ENCODE measurements at places on chromosomes 7 and 10.

DNA sequence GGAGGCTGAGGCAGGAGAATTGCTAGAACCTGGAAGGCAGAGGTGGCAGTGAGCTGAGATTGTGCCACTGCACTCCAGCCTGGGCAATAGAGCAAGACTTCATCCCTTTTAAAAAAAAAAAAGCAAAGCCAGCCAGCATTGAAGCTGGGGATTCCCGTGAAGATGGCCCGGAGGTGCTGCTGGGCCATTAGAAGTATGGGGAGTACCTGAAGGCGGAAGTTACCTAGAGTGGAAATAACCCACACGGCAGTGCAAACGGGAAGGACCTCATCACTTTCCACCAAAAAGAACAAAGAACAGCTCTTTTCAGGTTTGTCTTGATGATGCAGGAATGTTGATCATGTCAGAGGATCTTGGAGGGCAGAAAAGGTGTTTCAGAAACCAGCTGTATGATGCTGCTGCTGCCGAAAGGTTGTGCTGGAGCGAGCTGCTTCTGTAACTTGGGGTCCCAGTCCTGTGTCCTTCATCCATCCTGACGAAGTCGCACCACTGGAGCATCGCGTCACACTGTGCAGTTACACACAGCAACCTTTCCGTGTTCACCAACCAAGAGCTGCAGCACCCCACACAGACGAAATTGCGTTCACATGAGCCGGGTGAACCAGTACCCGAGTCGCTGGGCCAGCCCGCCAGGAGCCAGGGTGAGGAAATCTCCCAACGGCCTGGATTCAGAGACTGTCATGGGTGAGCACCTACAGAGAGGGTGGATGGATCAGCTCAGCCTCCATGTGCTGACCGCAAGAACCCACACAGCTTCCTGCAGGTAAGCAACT lies 8.2 kb downstream of the ZFAND2A start:
- no peak for DNase-seq

DNA sequence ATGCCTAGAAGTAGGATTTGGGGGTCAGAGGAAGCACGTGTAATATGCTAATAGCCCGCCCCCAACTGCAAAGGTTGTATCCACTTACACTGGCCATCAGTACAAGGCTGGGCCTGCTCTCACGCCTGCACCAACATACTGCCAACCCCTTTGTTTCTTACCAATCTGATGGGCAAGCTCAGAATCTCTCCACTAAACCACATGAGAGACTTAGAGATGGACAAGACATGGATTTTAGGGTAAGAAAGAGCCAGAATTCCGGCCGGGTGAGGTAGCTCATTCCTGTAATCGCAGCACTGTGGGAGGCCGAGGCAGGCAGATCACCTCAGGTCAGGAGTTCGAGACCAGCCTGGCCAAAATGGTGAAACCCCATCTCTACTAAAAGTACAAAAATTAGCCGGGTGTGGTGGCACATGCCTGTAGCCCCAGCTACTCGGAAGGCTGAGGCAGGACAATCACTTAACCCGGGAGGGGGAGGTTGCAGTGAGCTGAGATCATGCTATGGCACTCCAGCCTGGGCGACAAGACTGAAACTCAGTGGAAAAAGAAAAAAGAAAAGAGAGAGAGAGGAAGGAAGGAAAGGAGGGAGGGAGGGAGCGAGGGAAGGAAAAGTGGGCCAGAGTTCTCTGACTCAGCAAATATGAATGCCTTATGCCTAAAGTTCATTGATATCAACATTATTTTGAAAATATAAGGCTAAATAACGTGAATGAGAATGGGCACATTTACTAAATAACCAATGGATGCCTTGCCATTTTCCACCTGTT lies 162.2 kb downstream of the SLIT1 start:
- DNase-seq, result no peak

DNA sequence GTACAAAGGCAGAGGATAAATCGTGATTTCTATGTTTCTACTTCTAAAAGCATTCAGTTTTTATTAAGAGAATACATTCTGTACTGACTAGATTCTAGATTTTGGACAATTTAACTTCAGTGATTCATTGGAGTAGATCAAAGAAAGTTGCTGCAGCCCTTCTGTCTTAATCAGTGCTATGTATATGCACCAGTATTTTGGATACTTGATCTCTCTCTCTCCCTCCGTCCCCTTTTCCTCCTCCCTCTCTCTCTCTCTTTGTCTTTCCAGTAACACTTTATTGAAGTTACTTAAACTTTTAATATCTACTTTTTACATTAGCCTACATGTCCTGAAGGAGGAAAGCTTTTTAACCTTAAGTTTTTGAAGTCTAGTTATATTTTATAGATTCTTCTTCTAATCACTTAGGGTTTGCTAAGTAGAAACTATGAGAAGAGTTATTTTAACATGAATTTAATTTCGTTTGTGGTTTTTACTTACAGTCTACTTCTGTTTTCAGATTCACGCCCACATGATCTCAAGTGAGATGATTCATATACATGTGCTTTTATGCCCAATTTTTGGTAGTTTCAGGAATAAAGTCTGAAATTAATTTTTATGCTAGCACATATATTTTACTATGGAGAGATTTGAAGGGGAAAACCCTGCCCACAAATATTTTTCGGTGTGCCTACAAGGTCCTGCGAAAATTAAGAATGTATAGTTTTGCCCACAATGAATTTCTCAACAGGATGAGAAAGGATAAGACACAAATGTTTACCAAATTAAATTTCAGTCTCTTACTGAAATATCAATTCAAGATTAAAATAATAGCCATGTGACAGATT lies 9.1 kb downstream of the MDFIC start:
- DNase-seq, result no peak

DNA sequence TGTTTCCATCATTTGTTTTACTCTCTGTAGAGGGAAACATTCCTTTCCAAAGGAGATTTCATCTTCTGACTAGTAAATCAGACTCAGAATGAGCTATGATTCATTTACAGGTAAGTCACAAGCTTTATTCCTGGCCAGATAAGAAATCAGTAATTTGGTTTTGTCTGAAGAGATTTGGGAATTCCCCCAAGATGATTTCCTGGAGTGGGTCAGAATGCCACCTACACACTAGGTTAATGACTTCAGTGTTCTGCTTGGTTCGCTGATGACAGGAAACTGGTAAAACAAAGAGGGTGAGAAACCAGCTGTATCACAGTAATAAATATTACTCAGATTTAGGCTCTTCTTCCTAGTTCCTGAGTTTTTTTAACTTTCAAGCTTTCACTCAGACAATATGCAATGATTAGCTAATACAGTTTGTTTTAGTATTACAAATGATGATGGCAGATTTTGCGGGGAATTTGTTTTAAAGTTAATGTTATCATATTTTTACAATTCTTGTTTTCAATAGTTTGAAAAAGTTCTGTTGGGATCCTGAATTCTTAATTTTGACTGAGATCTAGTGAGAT lies 8.3 kb upstream of the ASZ1 start:
- DNase-seq, result no peak

DNA sequence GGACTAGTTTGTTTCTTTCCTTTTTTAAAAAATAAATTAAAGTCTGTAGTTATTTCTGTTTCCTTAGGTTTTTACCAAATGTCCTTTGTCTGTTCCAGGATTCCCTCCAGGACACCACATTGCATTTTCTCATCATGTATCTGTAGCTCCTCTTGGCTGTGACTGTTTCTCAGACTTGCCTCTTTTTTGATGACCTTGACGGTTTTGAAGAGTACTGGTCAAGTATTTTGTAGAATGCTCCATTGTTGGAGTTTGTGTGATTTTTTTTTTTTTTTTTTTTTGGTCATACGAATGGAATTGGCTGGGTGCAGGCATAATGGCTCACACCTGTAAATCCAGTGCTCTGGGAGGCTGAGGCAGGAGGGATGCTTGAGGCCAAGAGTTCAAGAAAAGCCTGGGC lies 127.1 kb upstream of the BMPER start:
- DNase-seq, result no peak

GRCh38 chr10:6269953-6270867 lies 67.5 kb downstream of the PFKFB3 start:
- peak; percentile 73 for DNase-seq

- no peak for DNase-seq
Observed at GRCh38 chr7:63205136-63205535, 793.5 kb upstream of the ZNF722 start.

DNA sequence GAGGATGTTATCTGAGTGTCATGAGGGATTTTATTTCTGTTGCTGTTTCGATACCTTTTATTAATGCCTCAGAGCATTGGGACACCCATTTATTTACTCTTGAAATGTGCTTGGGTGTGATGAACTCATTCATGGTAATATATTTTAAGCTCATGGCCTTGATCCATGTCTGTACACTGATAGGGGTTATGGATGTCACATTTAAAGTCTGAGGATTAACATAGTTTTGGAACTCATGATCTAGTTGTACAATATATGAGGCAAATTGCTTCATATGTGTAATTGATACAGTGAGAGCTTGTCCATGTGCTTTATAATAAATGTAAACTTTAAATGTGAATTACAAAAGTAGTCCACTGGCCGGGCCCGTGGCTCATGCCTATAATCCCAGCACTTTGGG lies 23.0 kb upstream of the ZRANB1 start:
- DNase-seq, result no peak

GRCh38 chr7:36192053-36192824 lies 39.2 kb downstream of the EEPD1 start:
- DNase-seq, result no peak
